ENCODE measurements at places on chromosomes 2 and 18. TPM values are rescaled to one million over a fixed set of nuclear protein-coding genes. Genes with fewer than 3 reads are reported as not detected.

- DNase-seq: no peak
Observed at GRCh38 chr2:105239924-105240323, 1.6 kb upstream of the GPR45 start.

GRCh38 chr18:43170586-43170985, 55.1 kb upstream of the RIT2 start:
- DNase-seq: no peak

DNA sequence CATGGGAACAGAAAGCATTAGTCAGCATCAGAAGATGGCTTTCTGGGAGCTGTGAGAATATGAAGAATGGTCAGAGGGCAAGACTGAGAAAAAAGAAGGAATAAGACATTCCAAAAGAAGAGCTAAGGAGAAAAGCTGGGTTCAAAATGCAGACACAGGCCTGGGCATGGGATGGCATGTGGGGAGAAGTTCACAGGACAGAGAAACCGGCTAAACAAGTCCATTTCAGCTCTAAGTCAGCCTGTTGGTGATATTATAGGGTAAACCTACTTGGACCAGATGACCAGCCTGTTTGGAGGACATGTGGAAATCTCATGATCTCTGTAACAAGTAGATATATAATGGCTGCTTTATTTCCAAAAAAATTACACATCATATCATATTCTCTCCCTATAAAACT, 91.7 kb upstream of the MEIS1 start:
- DNase-seq: no peak

DNA sequence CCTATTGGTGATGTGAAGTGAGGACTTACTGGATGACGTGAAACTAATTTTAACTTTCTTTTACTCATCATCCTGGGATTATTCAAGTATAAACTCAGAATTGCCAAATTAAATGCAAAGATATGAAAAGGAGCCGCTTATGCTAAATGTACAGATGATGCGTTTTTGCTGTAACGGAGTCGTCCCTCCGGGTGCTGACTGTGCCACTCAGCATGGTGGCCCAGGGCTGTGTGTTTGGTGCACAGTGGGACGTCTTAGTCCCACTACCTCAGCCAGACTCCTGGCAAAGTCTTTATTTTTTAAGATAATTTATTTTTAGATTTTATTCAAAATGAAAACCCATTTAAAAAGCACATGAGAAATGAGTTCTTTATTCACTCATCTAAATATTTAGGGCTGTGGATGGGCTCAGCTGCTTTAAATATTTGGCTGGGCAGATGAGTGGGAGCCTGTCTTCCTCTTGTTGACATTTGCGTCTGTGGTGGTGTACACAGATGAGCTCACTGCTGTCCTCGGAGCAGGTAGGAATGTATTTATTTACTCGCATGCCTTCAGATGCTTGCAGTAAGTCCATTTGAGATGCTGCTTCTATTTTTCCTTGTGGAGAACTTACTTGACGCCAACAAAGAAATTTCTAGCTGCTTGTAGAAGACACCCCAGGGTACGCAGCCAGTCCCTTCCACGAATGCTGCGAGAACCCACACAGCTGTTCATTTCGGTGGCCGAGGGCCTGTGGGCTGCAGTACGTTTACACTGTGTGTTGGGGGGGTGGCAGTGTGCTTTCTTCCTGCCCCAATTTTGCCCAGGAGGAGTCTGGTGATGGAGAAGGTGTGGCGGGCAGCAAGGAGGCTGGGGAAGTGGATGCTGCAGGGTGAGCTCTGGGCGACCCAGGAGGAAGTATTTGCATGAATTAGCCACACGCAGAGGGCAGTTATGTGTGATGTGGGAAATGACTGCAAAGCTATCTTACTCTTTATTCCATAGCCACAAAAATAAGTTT, 105.0 kb downstream of the AGAP1 start:
- DNase-seq: no peak

HOXD8 gene
- not detected for total RNA-seq

PLA2R1 gene
- total RNA-seq: not detected

PDE1A gene
- total RNA-seq: 0.49 TPM

PTPN2 gene
- total RNA-seq: 40.3 TPM

MYO5B gene
- total RNA-seq: 0.27 TPM

RAB27B gene
- total RNA-seq: 2.0 TPM

CPLX4 gene
- not detected for total RNA-seq
